Foreskin keratinocyte (primary cell): ENCODE measurements at places on chromosomes 1 and 21. TPM values are rescaled to one million over a fixed set of nuclear protein-coding genes. Genes with fewer than 3 reads are reported as not detected.

ITGB3BP gene
- 32.8 and 36.5 TPM in 2 replicates for total RNA-seq

MTARC2 gene
- total RNA-seq, result 1.3 and 1.5 TPM in 2 replicates

ST3GAL3 gene
- total RNA-seq, result 12.4 and 13.6 TPM in 2 replicates

MPZL1 gene
- 125 TPM in 2 replicates for total RNA-seq

LCE6A gene
- total RNA-seq, result 0.18 TPM in 1 of 2 replicates, not detected in the other
